ENCODE measurements at places on chromosomes 7 and 10.

DNA sequence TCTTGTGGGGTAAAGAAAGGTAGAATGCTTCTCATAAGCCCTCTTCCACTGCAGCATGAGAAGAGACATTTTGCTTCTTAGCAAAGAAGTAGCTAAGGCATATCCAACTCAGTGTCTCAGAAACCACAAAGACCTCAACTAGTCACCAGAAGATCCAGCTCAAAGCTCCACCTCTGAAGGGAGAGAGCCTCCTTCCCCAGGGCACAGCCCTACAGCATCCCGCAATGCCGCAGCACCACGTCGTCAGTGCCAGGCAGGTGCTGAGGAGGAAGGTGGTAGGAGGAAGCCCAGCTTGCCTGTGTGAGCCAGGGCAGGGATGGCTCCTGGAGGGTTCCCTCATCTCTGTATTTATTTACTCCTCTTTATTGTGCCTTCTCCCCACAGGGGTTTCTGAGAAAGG is 385.6 kb upstream of the NPVF start:
- no peak for DNase-seq

DNA sequence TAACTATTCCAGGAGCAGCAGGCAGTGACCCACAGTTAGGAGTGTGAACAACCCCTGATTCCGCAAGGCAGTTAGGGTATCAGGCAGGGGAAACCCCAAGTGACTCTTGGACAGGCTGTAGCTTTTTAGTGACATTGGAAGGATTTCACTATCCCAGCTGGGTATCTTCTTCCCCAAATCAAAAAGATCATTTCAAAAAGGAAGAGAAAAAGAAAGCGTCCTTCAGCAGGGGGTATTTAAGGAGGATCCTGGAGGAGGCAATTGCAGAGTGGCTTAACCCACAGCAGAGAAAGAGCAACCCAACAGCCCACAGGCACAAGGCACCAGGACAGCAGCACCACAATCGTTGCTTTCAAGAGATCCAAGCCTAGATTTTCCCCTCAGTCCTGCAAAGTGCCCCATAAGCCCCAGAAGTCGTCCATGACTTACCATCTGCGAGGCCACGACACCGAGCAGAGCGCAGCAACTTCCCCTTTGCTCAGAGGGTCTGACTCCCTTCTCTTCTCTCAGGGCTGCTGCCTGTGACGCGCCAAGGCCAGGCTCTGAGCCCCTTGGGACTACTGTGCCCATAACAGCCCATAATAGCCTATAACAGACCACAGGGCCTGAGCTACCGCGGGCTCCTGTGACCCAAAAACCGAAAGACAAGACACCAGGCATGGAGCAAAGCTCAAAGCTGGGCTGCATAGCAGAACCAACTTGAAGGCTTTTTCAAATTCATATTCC is 19.8 kb downstream of the PIK3AP1 start:
- DNase-seq = no peak

DNA sequence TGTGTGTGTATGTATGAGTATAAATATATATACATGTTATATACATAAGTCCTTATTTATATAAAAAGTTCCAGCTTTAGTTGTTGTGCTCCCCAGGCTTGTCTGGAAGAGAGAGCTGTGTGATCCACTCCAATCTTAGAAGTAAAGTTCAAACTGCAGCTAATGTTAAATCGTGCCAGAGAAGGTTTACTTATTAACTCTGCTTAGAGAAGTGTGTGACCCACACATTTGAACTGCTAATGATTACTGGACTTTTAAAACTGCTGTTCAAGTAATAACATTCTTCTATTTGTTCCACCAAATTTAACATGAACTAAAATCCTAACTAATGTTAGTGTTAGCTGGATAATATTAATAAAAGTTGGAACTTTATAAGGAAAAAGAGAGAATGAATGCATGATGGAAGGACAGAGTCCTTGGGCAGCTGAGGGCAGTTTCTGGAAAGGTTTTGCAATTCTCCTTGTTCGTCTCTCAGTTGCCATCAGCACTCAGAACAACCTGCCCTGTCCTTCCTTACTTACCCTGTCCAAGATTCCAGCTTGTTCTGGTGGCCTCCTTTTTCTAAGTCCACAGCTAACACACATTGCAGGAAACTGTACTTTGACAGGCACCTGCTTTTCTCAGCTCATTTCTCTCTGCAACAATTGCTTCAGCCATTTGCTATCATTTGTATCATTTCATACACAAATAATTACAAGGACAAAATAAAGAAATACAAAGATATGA is 162.6 kb downstream of the FAM107B start:
- no peak for DNase-seq

DNA sequence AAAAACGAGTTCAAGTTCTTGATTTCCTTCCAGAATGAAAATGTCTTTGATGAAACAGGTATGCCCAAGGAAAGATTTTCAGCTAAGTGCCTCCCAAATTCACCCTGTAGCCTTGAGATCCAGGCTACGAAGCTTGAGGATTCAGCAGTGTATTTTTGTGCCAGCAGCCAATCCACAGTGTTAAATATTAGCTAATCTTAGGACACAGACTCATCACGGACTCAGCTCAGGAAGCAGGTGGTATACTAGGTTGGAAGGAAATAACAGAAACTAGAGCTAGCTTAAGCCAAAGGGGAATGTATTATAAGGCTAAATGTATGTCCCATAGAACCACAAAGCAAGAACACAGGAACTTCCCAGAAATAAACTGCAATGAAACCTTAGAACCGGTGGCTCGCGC is 151.0 kb upstream of the PRSS1 start:
- DNase-seq = no peak

DNA sequence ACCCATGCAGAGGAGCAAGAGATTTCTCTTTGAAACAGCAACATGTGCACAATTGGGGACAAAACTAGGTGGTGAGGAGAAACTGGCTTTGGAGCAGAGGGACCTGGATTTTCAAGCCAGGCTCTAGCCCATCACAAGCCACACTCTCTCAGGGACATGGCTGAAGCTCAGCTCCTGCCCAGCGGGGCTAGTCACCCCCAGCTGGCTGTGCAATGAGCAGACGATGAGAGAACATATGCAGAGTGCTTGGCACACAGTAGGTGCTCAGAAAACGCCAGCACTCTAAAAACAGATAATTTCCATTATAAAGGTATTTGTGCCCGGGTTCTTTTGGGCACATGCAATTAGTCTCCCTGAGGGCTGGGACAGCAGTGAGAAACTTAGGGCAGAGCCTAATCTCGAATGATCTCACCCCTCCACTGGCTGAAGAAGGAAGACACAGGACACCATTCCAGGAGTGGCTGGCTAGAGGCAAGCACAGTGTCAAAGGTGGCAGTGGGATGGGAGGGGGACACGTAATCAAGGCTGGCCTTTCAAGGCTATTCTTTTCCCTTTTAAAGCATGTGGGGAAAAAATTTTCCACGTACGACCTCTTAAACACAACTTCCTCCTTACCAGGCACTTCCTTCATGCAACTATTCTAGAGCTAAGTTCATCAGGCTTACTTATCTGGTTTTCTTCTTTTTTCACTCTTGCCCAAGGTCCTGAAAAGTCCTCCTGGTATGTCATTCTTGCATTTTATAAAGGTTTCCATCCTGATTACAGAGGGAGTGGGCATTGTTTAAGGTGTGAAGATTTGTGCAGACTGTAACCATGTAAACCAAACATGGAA is 15.1 kb downstream of the FAM53B start:
- no peak for DNase-seq

DNA sequence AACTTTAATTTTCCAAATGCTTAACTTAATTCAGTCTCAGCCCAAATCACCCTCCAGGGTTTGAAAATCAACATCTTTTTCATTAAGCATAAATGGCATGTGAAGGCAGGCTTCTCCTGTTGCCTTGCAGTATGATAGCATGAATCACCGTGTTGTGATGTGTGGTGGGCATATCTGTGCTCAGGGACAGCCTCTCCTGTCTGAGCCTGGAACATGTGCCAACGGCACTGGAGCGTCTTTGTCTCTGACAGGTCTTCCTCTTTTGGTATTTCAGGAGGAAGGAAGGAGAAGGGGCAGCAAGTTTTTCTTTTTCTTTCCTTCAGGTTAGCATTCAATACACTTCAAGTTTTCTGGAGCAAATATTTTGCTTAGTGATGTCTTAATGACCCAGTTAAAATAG is 57.6 kb downstream of the LRGUK start:
- no peak for DNase-seq

GRCh38 chr10:20970708-20971107 is 73.6 kb upstream of the NEBL start:
- no peak for DNase-seq

DNA sequence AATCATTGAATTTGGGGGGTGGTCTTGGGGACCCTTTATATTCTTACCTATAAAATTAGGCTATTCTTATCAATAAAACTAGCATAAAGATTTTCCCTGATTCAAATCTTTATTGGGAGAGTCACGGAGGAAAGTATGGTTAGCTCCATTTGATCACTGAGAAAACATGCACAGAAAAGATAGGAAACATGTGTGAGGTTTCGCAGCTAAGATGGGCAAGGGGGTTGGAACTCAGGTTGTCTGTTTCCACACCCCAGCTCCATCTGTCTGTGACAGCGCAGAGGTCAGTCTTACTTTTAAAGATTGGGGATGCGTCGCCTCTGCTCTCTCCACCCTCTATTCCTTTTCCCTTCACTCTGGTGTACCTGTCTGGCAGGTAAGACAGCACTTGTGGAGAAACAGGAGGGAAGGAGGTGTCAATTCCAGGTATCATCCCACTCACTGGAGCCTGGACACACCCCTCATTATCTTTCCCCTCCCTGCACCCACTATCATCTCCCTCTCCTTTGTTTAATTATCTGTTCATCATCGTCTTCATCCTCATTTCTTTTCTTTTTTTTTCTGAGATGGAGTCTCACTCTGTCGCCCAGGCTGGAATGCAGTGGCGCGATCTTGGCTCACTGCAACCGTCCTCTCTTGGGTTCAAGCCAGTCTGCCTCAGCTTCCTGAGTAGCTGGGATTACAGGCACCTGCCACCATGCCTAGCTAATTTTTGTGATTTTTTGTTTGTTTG is 2.4 kb upstream of the DENND10 start:
- no peak for DNase-seq

- no peak for DNase-seq
Measured at GRCh38 chr10:116985611-116986010, 19.4 kb downstream of the SHTN1 start.

- DNase-seq = no peak
Measured at GRCh38 chr7:22712999-22713398, 14.0 kb upstream of the IL6 start.

Measured in stimulated activated CD4-positive, alpha-beta T cell treated with anti-CD3 and anti-CD28 coated beads, Interleukin-4, amount 100 ng/mL, for 4 hours (primary cell).